ENCODE measurements at places on chromosomes 7 and 10.

GRCh38 chr7:16397501-16398145 is 23.7 kb downstream of the CRPPA start:
- DNase-seq = no peak

DNA sequence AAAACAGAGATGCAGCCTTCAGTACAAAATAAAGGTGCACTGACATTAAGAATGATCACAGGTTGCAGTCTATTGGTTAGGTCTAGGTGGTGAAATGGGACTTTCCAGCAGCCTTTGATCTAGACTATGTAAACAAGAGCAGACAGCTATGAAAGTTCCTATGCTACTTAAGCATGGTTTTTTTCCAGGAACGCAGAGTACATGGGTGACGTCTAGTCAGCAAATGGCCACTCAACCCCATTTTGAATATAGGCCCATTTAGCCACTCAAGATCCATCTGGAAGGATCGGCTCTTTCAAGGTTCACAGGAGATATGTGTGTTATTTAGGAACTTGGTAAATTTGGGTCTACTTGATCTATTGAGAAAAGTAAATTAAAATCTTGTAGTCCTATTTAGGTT is 1424.6 kb upstream of the LRRTM3 start:
- no peak for DNase-seq

DNA sequence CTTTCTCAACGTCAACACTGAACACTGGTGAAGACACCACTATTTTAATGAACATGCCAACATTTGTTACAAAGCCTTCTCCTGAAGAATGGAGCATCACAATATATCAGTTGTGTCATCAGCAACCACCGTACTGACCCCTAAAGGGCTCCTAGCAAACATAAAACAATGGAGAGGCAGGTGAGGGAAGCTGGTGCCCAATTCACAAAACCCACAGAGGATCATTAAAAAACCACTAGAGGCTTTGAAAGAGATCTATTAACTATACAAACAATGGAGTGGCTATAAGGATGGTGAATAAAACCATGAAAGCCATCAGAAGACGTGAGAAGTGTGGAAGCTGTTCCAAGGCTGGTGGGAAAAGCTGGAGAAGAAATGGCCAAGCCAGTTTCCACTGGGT is 150.8 kb downstream of the FAM107B start:
- DNase-seq = no peak

DNA sequence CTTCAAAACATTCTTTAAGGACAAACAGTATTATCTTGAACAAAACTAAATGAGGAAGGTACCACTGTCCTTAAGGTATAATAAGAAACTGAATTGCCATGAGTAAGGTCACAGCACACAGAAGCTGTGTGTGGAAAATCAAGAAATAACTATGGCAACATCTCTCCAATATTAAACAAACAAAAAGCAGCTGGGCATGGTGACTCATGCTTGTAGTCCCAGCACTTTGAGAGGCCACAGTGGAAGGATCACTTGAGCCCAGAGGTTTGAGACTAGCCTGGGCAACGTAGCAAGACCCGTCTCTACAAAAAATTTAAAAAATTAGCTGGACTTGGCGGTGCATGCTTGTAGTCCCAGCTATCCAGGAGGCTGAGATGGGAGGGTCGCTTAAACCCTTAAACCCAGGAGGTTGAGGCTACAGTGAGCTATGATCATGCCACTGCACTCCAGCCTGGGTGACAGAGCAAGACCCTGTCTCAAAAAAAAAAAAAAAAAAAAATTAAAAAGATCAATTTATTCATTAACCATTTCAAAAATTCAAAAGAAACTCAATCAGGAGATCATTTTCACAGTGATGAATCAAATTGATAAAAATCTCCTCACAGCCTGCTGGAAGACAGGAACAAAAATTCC is 195.4 kb downstream of the SKIDA1 start:
- no peak for DNase-seq

GRCh38 chr7:144527051-144527471 is 123.6 kb upstream of the NOBOX start:
- DNase-seq = no peak

GRCh38 chr7:15485998-15486397 is 75.8 kb downstream of the AGMO start:
- no peak for DNase-seq

DNA sequence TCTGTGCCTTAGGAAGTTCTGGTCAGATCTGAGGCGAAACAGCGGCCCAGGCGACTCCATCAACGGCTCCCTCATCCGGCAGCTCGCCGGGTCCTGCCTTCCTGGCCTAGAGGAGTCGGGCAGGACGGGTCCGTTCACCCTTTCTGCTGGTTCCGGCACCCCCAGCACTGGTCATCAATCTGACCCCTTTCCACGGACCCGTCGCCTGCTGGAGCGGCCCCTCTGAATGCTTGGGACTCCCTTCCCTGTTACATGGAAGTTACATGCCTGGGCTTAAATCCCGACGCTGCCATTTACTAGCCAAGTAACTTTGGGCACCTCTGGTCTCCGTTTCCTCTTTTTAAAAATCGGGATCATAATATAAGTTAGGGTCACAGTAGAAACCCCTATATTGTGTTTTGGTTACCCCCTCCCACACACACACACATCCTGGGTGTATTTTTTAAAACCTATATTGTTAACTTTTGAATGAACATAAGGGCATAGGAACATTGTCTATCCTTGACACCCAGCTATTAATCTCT is 607 bp upstream of the GGCT start:
- no peak for DNase-seq

- DNase-seq = no peak
Measured at GRCh38 chr7:21304808-21305375, 123.0 kb upstream of the SP4 start.

DNA sequence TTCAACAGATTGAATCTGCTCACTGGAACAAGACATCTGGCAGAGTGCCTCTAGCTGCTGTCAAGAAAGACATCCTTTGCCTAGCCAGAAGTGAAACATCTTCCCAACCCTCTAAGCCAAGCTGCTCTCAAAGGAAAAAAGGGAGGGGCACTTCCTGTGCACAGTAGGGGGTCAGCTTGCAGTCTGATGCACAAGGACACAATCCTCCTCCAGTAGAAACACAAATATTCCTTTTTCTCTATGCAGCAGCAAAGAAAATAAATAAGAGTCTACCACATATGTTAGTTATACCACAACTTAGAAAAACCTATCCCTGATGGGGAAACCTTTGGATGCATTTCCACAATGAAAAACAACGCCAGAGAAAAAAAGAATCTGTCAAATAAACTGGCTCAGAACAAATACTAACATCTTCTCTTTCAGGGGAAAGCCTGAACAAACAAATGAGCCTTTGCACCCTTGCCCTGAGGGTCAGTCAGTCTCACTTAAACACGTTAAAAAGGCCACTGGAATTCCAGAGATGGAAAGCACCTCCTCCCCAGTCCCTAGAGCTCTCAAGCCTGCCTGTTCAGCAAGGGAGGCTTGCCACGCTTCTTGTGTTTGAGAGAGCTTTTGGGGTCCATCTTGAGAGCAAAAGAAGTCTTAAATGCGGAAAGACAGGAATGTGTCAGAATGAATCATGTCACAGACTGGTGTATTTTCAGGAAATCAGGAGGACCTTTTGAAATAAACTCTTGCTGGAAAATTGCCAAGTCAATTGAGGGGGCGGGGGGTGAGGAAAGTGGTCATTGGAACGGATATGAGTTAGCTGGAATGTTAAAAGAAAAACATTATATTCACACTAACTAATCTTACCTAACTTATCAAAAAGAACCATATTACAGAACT is 7.5 kb downstream of the LAMB1 start:
- no peak for DNase-seq

DNA sequence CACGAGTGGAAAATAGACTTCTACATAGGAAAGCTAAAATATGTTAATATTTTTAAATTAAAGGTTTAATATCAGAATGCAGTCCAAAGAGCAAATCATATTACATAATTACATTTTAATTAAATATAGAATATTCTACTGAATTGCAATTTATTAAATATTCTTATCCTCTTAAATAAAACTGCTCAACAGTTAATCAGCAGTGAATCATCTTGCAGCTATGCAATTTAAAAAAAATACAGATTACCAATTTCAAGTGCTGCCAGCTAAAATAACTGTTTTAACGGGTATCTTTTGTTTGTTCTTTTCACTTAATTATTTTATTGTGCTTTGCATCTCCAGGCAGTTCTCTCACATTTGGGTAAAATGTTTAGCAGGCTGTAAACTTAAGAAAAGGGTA is 82.2 kb downstream of the ZNRF2 start:
- no peak for DNase-seq

DNA sequence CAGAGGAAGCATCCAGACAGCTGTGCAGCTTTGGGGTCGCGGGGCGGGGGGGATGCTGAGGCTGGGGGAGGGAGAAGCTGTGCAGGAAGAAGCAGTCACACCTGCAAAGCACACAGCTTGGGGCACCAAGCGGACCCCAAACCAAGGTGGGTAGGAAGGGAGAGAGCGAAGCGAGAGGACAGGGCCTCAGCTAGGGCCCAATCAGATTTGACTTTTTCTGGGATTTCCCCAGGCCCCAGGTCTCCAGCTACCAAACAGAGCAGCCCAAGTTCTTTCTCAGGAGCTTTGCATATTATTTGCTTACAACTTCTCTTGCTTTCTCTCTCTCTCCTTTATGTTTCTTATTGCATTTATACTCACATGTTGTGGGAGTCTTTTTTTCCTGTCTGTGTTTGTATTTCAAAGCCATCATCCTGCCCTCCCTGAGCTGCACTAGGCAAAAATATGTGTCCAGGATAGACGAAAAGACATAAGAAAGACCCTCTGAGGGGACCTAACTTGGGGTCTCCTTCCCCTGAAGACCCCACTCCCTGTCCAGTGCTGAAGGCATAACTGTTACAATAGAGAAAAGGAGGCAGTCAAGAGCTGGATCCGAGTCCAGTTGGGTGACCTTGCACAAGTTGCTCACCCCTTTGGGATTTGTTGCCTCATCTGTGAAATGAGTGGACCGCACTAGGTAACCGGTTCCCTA is 50.6 kb upstream of the SMNDC1 start:
- no peak for DNase-seq

DNA sequence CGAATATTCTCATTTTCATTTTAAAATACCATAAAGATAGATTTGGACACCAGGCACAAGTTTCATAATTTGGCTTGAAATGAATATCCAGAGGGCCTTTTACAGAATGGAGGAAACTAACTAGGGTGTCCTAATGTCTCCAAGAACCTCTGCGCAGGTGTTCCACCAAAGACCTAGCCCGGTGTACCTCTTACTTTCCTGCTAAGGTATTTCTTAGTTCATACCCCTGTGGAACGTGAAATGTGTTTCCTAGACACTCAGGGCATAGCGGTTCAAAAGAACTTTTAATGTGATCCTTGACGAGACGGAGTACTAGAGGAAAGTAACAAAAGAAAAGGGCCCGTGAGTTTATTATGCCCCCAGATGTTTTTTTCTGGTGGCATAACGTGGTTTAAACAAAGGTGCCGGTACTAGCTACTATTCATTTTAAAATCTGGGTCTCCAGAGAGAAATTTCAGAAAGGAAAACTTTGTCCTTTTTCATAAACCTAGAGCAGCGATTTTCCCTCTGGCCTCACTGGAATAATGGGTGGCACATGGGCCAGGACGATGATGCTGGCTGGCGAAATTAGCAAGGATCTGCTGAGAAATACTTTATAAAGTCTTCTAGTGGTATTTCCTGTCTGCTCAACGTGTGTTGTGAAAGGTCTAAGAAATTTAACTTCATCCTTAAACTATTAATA is 1.4 kb downstream of the APBB1IP start:
- DNase-seq = no peak

GRCh38 chr10:64537928-64538327 is 1016.7 kb downstream of the REEP3 start:
- DNase-seq = no peak

DNA sequence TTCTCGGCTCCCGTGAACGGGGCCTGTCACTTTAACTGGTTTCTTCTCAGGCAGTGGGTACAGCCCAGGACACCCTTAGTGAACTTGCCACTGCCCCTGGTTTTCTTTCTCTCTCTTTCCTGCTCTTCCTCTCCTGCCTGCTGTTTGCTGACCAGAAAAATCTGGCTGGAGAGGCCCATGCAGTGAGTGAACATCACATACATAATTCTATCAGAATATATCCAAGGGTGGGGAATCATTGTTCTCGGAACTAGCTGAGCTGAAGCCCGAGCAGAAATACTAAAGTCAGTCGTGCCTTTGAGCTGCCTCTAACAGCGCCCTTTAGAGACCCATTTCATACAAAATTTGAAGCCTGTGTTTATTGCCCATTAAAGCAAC is 501.5 kb upstream of the GALNT17 start:
- DNase-seq = no peak

GRCh38 chr7:94848531-94848930 is 58.9 kb upstream of the PPP1R9A start:
- DNase-seq = no peak

DNA sequence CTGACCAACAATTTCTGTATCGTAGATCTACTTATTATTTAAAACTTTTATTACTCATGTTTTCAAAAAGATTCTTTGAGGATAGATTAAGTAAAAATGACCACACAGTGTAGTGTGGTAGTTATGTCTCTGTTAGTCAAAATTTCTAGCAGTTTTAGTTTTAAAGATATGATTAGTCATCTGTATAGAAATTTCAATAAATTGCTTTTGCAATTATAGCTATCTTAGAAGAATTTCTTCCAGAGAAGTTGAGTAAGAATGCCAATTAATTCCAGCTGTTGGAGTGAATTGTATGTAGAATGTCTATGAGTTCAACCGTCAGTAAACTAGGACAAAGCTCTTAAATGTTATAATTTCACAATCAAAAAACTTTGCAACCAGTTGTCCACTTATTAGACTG is 229.7 kb downstream of the CDK14 start:
- DNase-seq = no peak

- DNase-seq = no peak
Measured at GRCh38 chr7:101782896-101783295, 34.5 kb upstream of the CUX1 start.

DNA sequence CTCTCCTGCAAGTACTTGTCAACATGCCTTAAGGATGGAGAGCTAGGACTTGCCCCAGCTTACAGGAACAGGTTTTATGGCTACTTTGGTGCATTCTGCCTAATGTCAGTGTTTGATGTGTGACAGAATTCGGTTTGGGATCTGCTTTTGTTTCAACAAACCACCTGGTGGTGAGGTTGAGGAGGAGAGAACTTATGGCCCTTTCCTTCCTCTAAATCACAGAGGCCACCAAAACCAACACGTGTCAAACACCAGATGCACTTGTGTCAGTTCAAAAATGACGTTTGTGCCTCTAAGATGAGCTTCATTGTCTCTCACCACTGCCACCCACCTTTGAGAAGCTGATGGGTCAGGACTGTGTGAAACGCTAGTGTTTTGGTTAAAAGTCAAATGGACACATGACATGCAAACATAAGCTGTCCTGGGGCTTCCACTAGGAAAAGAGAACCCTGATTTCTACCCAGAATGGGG is 83.9 kb downstream of the OSBPL3 start:
- no peak for DNase-seq

GRCh38 chr7:28575241-28575643 is 162.9 kb downstream of the CREB5 start:
- DNase-seq = no peak

Data from NCI-H1930 (cell line).